M059J (cell line): ENCODE measurements at places on chromosomes 11 and 22.

DNA sequence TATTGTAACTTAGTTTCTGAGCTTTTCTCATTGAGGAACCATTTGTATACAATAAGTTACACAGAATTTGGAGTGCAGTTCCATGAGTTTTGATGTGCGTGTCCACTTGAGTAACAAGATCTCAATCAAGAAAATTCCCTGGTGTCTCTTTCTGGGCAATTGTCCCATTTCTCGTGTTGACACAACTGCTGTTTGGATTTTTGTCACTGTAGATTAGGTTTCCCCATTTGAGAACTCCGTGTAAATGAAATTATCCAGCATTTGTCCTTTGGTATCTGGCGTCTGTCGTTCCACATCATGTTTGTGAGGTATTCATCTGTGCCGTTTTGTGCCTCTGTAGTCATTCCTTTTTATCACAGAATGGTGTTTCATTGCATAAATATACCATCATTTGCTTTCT lies 547.0 kb downstream of the TBC1D22A start:
- no peak for DNase-seq

- DNase-seq: no peak
Observed at GRCh38 chr22:11360632-11361031, 4167.4 kb upstream of the OR11H1 start.

DNA sequence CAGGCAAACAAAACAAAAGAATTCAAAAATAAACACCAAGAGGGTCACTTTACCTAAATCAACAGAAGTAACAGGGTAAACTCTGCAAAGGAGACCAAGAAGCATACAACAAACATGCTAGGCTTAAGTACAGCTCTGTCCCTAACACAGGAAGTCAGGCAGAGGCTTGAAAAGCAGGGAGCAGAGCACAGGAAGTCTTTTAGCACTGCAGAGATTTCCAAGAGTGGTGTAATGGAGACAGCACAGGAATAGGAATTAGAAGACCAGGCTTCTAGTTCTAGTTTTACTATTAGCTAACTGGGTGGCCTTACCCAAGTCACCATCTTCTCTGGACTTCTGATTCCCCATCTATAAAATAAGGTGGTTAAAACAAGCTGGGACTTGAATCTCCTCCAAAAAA lies 1.9 kb downstream of the RBFOX2 start:
- DNase-seq: peak; percentile 39

GRCh38 chr11:118016104-118016503 lies 29.9 kb downstream of the IL10RA start:
- no peak for DNase-seq

DNA sequence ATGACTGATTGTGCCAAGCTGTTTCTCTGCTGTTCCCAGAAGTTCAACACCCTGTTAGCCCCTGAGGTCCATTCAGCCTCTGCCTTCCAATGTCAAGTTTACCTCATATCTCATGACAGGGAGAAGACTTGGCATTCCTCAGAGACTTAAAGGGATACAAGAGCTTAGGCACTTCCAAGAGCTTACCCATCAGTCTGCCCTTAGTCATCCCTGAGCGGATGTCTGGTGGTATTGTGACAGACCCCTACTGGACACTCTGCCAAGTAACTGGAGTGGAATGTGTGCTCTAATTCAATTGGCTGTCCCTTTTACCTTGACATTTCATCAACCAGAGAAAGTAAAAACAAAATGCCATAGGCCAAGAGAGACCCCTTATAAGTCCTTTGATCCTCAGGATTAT lies 151.5 kb downstream of the AASDHPPT start:
- peak; percentile 7 for DNase-seq

- peak; percentile 87 for DNase-seq
Observed at GRCh38 chr11:106668147-106668546, 350.1 kb downstream of the GUCY1A2 start.

DNA sequence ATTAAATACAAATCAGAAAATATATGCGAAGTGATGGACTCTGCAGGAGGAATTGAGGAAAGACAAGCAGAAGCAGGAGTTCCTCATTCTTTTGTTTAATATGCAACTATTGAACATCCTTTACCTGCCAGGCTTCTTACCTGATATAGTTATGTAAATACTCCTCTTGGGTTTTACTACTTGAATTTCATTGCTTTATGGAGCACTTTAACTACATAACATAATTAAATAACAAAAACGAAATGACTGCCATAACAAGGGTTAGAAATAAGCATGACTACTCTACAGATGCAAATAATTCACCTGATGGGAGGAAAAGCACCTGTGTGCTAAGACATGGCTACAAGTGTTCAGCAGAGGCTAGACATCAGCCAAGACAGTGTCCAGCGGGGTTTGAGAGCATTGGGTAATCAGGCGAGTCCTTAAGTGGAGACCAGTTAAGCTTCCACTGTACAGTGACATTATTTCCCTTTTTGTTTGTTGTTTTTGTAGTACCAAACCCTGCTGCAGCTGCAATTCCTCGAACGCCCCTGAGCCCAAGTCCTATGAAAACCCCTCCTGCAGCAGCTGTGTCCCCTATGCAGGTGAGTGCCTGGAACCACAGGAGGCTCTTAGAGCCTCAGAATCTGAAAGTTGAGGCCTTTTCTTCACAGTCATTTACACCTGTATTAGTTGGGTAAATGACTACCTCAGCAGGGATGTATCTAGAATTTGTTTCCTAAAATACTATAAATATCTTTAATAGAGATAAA lies 67.4 kb downstream of the SPECC1L start:
- DNase-seq: no peak

DNA sequence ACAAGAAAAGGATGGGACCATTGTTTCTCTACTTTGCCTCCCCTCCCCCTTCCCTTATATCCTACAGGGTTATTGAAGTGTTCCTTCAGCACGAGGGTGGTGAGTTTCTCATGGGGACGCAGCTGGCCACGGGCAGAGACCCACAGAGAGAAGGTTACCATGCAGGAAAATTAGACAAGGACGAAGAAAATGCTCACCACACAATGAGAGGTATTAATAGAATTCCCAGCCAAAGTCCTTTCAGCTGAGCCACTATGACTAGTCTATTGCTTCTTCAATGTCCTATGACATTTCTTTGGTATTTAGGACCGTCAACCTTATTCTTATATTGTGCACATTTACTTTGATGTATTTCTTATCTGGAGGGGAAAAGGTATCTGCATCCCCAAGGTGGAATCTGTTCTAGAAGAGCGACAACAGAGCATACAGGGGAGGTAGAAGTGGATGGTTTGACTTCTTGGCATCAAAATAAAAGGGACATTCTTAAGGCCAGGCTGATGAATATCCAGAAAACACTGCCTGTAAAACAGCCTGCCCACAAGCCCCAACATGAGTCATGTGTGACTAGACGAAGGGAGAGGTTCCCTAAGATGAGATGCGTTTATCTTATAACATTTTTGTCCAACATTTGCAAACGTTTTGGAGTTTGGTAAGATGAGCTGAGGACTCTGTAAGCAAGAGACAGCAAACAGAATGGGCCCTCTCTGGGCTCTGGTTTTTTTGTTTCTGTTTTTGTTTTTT lies 209.8 kb upstream of the NARS2 start:
- DNase-seq: peak; percentile 89

GRCh38 chr11:12245091-12245490 lies 132.3 kb upstream of the PARVA start:
- DNase-seq: no peak
